ENCODE measurements at places on chromosomes 1 and 21.

DNA sequence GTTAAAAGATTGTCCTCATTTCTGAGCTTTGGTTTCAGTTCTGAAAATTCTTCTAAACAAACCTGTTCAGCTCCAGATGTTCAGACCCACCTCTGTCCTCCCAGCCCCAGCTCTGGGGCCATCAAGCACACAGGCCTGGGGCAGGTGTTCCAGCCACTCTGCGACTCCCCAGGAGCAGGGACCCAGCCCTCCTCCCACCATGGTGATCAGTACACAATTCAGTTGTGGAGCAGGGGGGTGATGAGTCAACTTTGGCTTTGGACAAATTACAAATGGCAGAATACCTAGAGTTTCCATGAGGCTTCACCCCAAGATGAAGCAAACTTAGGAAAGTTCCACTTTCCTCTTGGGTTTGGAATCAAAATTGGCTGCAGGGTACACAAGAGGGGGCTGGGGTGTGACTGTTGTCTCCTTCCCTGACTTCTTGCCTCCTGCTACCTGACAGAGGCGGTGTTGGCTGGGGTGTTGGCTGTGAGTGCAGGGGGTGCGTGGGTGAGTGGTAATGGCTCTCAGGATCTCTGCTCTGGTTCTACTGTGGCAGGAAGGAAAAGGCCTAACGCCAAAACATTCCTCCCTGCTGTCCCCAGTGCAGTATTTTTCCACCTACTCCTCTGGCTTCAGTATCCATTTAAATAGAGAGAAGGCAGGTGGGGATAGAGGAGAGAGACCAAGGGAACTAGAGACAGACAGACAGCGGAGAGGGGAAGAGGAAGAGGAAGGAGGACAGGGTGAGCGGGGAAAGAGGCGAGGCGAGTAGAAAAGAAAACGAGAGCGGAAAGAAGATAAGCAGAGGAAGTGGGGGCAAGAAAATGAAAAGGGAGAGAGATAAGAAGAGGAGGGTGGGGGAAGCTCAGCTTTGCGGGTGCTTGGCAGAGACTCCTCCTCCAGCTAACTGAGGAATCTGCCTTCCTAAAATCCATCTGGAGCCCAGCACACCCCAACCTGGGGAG, 20.6 kb upstream of the LRRN2 start:
- DNase-seq, result no peak

GRCh38 chr1:58814251-58815068, 30.6 kb upstream of the JUN start:
- no peak for DNase-seq

- DNase-seq, result no peak
Measured at GRCh38 chr1:91790392-91790791, 95.6 kb downstream of the TGFBR3 start.

GRCh38 chr21:33901412-33902288, 14.0 kb downstream of the ATP5PO start:
- DNase-seq, result peak; percentile 70

DNA sequence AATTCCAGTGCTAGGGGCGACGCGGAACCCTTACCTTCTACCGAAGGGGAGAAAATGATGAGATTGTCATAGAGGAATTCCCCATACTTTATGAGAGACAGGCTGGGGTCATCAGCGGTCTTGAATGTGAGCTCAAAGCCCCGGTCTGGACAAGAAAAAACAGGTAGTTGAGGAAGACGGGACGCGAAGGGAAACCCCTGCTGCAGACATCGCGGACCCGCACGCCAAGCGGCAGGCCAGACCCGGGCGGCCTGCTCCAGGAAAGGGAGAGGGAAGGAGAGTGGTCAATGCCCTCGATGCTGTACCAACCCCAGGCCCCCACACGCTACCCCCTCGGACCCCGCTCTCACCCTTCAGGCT, 342 bp downstream of the DDOST start:
- DNase-seq, result peak; percentile 53

DNA sequence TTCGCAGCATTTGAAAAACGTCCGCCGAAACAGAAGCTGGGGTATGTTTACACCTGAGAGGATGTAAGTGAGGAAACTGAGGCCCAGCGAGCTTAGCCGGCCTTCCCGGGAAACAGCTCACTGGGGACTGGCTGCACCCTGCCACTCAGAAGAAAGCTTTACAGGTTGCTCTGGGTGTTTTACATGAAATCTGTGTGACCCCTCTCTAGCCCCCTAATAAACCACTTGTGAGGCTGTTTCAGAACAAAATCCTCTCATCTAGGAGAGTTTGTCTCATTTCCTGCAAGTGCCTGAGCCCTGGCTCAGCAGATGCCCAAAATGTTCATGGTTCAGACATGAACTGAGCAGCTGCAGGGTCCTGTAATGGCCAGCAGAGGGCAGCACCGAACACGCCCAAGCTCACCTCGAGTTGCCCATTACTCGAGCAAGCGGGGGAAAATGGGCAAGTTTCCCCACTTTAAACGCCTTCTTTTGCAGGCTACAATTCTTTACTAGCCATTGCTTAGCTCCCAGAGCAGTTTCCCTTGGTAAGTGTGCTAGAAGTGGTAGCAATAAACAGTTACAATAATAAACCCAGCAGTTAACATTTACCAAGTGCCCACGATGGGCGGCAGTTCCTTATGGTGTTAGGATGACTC, 76.4 kb downstream of the FHAD1 start:
- DNase-seq, result peak; percentile 90

DNA sequence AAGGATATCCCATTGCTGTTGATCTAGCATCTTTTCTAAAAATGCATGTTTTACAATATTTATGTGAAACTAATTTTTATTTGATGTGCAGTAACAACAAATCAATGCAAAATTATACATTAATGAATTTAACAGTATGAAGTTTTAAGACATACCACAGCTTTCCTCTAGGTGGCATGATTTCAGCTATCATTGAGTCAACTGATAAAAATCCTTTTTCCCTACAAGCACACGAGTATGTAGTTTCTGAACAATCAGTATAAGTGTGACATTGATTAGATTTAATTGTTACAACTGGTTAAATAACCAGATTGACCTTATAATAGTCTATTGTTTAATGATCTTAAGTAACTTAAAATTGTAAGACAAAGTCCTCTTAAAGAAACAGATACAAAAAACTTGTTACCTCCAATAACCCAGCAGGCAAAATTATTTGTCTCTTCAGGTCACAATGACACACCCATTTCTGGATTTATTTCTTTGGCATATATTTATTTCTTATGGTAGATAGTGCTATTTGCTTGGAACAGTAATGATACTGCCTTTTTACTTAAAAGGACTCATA, 5.8 kb upstream of the TGFB2 start:
- peak; percentile 82 for DNase-seq

DNA sequence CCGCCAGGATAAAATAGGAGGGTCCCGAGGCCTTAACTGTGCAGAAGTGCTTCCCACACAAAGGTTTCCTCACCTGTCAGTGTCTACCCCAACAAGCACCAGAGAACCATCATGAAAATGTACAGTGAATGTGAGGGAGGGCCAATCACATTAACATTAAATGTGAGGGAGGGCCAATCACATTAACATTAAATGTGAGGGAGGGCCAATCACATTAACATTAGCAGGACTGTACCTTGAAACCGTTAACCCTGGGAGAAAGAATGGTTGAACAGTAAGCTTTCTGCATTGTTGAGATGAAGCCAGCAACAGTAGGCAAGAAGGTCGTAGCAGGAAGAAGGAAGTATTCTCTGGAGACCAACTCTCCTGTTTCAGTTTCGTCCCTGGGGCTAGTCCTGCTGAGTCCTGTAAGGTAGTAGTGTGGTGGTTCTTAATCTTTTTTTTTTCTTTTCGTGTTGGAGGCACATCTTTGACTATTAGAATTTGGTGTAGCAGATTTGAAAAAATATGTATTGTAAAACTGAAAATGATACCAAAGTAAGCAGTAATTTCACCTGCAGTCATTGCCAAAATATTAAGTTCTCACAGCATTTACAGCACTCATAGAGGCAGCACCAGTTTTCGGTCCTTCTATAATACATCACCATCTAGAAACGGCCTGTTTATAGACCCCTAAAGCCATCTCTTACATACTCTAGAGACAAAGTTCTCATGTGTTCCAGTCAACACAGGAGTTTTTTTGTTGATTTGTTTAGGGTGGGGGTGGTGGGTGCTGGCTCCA, 98.6 kb upstream of the PPP2R5A start:
- DNase-seq, result no peak

DNA sequence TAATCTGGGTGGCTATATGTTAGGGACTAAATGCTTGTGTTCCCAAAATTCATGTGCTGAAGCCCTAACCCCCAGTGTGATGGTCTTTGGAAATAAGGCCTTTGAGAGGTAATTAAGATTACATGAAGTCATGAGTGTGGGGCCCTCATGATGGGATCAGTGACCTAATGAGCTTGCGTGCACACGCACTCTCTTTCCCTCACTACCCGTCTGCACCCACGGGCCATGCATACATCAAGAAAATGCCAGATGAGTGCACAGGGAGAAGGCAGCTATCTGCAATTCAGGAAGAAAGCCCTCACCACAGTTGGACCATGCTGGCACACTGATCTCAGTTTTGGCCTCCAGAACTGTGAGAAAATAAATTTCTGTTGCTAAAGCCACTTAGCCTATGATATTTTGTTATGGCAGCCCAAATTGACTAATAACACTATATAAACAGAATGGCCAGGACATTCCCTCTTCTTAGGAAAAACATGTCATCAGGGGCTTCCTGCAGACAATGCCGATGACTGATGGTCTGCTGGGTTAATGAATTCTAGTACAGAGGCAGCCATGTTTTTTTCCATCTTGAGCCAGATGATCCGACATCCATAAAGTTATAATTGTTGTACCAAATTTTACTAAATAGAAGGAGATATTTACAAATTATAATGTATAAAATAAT, 18.1 kb upstream of the MYOG start:
- DNase-seq, result no peak

- DNase-seq, result no peak
Measured at GRCh38 chr1:155305881-155306391, 2.7 kb upstream of the FDPS start.

GRCh38 chr21:45381865-45382696, 22.9 kb upstream of the COL18A1 start:
- DNase-seq, result no peak

DNA sequence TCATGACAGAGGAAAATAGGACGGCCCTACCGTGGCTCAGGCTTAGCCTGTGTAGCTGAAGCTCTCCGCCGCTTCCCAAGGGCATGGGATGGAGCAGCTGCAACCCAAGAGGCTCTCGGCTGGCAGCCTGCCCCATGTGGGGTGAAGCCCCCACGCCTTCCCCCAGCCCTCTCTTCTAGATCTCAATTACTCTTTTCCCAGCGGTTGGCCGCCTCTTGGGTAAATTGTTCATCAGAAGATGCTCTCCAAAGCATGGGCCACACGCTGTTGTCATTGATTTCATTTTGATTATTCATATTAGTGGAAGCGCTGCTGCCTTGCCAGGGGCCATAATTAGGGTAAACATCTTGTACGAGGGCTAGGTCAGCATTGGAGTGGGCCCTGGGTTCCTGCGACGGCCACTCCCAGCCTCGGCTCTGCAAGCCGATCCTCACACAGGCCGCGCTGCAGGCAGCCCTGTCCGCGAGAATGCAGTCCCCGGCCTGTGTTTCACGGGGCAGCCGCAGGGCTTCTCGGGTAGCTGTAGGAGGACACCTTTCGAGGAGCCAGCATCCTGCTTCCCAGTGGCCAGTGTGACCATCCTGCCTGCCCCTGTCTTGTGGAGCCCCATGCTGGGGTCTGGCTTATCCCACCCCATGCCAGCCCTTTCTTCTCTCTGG, 114.4 kb upstream of the VAMP3 start:
- no peak for DNase-seq

DNA sequence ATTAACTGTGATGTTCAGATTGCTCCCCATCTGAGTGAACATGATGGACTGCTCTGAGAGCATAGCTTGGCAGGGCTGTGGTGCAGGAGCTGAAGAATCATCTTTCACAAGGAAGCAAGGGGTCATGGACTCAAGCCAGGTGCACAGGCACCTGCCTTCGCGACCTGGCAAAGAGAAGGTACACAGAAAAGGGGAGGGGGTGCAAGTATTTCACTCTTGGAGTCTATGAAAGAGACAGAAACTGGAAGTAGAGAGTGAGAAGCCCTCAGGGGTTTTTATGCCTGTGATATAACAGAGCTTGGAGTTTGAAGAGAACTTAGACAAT, 232.6 kb upstream of the PLXNA2 start:
- DNase-seq, result no peak

- peak; percentile 7 for DNase-seq
Measured at GRCh38 chr1:14810595-14811361, 212.3 kb downstream of the KAZN start.

DNA sequence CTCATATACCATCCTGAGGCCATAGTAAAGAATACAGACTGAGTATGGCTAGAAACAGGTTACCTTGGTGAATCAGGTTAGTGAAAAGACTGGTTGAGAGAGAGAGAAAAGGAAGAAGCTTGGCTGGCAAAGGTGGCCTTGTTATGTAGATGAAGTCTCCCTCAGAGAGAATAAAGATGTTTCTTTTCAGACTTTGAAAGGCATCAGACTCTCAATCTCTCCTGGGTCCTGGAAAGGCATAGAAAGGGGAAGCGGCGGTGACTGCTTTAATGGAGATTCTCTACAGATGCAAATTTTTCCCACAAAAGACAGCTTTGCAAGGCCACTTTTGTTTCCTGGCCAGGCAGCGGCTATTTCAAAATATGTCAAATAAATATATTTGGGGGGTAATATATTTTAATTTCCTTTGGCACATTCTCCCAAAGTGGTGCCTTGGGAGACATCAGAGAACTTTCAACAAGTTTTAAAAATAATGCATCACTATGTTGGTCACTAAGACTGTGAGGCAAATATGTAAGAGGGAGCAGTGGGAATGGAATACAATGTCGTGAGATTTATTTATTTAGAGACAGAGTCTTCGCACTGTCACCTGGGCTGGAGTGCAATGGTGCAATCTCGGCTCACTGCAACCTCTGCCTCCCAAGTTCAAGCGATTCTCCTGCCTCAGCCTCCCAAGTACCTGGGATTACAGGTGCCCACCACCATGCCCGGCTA, 46.1 kb downstream of the NPHS2 start:
- DNase-seq, result no peak

DNA sequence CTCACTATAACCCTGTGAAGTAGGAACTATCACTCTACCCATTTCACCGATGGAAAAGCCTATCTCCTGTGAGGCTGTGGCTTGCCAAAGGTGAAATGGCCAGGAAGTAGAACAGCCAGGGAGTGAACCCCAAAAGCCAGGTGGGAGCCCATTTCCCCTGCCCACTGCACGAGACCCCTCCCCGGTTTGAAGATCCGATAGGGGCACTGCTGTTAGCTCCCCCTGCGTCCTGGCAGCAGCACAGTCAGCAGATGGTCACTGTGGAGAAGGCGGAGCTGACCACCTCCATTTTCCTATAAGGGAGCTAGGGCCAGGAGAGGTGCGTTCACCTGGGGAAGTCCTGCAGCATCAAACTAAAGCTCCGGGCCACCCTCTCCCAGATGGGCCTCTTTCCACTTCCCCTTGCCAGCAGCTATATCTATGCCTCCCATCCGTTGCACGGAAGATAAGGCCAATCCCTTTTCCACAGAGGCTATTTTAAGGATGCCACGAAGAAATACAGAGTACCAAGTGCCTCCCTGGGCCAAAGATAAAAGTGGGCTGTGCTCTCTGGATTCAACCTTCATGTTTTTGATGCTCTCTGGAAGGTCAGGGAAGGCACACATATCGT, 7.8 kb downstream of the ERG start:
- no peak for DNase-seq

GRCh38 chr1:246639732-246640131, 73.5 kb downstream of the CNST start:
- DNase-seq, result no peak

GRCh38 chr1:106232128-106232527, 824.3 kb upstream of the PRMT6 start:
- no peak for DNase-seq

GRCh38 chr21:42584296-42584641, 69.2 kb upstream of the PDE9A start:
- no peak for DNase-seq

- DNase-seq, result no peak
Measured at GRCh38 chr1:206646504-206646903, 11.2 kb downstream of the DYRK3 start.

GRCh38 chr1:91806181-91806768, 79.7 kb downstream of the TGFBR3 start:
- no peak for DNase-seq

Data from adipocyte (in vitro differentiated cells).